ENCODE measurements at places on chromosomes 7 and 10. TPM values are rescaled to one million over a fixed set of nuclear protein-coding genes. Genes with fewer than 3 reads are reported as not detected.

Gene MAT1A
- total RNA-seq = not detected

DNA sequence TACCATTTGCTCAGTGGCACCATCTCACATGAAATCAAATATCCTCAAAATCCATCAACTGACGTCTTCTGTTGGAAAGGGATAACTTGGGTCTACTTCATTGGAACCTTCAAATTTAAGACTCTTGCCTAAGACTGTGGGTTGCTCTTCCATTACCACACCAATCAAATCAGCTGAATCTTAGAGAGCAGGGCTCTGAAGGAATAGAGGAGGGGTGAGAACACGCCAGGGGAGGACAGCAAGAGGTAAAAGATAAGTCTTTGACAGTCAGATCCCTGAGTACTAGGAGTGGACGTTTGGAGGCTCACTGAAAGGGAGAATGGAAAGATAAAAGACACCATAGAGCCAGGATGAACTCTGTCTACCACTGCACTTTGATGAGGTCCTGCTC lies 107.5 kb downstream of the CCDC71L start:
- no peaks in the 10 kb centered on the region for H3K4me1 ChIP-seq
- DNase-seq = no peak
- H3K27ac ChIP-seq = no peak overlapping the region

DNA sequence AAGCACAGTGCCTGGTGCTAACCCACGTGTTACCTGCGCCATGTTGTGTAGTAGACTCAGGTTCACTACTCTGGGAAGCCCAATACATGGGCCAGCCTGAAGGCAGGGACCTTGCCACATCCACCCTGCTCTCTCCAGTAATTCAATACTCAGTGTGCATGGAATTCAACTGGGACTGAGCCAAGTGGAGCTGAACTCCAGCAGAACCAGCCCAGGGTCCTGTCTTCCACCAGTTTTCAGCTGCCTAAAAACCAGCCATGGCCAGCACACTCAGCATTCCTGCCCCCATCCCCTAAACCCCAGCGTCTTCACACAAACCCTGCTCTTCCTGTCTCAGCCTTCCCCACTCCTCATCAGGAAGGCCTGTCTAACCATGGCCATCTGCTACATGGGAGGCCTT lies 15.4 kb downstream of the FGF8 start:
- H3K4me3 ChIP-seq = no peak overlapping the region
- DNase-seq = no peak
- H3K4me1 ChIP-seq = no peaks in the 10 kb centered on the region
- no peaks in the 10 kb centered on the region for H3K27me3 ChIP-seq
- H3K36me3 ChIP-seq = no peaks in the 10 kb centered on the region

- H3K4me1 ChIP-seq = no peaks in the 10 kb centered on the region
- no peaks in the 10 kb centered on the region for H3K27me3 ChIP-seq
- H3K27ac ChIP-seq = no peak overlapping the region
- H3K36me3 ChIP-seq = no peaks in the 10 kb centered on the region
- H3K4me3 ChIP-seq = no peak overlapping the region
Measured at GRCh38 chr10:77405771-77406241, 231.8 kb downstream of the KCNMA1 start.
